SK-N-MC (cell line): ENCODE measurements at places on chromosomes 2 and 18.

GRCh38 chr18:49127471-49128190, 176.9 kb upstream of the SMAD7 start:
- no peak for DNase-seq

DNA sequence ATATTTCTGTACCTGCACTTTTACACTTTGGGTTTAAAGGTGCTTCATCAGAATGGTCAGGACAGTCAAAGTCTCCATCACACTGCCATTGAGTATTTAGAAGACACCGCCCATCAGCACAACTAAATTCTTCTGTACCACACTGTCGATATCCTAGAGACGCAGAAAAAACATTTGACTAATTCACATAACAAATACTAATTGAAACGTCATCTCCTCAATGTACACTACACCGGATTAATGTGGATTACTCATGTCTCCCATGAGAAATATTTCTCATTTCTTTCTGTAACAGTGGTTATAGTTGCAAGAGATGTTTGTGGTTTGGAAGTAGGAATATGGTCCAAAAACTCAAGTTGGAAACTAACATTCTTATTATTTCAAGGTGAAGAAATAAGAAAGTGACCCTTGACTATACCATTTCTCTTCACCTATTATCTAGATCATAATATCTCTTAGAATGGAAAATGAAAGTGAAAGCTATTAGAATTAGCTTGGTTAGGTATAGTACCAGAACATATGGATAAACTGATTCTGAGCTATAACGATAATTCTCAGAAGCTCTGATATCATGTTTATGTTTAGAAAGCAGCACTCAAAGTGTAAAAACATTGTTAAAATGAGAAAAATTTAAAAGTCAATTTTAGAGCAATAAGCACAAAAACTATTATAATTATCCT, 1627.7 kb downstream of the LRP1B start:
- no peak for DNase-seq

- no peak for DNase-seq
Observed at GRCh38 chr2:32572737-32573136, 55.1 kb upstream of the TTC27 start.

DNA sequence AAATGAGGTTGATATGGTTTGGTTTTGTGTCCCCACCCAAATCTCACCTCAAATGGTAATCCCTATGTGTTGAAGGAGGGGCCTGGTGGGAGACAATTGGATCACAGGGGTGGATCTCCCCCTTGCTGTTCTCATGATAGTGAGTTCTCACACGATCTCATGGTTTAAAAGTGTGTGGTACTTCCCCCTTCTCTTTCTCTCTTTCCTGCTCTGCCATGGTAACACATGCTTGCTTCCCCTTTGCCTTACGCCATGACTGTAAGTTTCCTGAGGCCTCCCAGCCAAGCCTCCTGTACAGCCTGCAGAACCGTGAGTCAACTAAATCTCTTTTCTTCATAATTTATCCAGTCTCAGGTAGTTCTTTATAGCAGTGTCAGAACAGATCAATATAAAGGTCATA, 24.7 kb upstream of the FAM124B start:
- no peak for DNase-seq

DNA sequence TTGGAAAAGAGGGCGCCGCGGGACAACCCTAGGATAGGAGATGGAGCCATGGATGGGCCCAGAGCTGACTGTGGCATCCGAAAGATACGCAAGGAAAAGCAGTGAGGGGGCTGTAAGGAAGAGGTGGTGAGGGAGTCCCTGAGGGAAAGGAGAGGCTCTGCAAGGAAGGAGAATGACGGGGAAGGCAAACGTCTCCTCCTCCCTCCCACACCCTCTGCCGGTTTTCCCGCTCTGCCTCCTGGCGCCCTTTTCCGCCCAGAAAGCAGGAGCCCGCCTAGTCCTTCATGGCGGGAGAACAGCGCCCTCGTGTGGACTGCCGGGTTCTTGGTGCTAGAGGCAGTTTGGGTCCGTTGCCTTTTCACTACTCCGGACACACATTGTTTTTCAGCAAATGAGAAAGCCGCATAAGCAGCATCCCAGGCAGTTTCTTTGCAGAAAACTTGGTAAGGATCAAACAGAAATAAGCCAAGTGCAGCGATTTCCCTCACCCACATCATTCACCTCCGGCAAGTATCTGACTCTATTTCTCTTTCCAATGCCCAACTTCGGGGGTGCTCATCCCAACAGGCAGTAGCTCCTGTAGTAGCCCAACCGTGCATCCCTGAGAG, 200.4 kb downstream of the INO80D start:
- peak; percentile 16 for DNase-seq
